GM04504 (cell line): ENCODE measurements at places on chromosomes 3 and 15.

DNA sequence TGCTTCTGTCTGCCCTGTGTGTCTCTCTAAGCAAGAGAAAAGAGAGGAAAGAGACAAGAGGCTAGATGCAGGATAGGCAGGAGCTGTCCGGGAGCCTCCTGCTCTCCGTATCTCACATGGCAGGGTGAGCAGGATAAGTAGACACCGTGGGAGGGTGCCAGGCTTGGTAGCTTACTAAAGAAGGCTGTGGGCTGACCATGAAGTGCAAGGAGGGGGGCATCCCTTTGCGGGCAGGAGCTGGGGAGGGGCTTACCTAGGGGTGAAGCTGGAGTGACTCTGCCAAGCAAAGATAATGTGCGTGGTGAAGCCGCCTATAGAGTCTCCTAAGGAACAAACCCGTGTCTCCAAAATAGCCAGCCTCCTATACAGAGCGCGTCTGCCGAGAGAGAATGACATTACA, 33.7 kb upstream of the TMC3 start:
- DNase-seq = no peak

DNA sequence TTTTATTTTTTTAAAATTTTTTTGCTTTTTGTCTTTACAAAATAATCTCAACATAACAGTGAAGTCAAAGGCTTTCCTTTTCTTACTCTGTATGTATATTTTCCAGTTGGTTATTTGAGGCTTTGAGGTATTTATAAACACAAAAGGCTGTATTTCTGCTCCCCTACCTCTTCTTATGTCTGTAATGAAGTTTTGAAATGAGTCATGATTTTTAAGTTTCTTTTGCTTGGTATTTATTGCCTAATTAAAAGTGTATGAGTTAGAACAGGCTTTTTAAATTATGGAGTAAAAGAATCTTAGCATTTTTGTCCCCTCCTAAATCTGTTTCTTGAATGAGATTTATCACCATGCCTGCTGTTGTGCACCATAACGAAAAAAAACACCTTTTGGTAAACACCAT, 66.0 kb downstream of the DCUN1D1 start:
- peak; percentile 29 for DNase-seq

- DNase-seq = no peak
Observed at GRCh38 chr3:83649692-83650091, 1309.1 kb upstream of the CADM2 start.

DNA sequence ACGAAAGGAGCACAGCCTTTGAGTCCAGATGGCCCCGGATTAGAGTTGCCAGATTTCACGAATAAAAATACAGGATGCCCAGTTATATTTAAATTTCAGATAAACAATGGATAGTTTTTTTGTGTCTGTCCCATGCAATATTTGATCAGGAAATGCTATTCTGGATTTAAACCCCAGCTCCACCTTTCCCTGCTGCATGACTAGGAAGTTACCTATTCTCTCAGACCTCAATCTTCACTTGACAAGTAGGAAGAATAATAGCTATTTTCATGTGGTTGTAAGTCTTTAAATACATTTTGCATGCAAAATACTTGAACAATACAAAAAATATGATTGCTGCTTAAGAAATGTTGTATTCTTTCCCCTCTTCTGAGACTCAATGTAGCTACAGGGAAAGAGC, 125.3 kb upstream of the P2RY1 start:
- no peak for DNase-seq

GRCh38 chr3:179450901-179451264, 387 bp downstream of the GNB4 start:
- no peak for DNase-seq

- no peak for DNase-seq
Observed at GRCh38 chr3:149055575-149055974, 30.8 kb downstream of the HLTF start.

GRCh38 chr3:101017017-101017416, 23.8 kb upstream of the ABI3BP start:
- DNase-seq = no peak

- no peak for DNase-seq
Observed at GRCh38 chr3:52175416-52176179, 21.4 kb upstream of the POC1A start.
